NCI-H446 (cell line): ENCODE measurements at places on chromosomes 5 and 9.

DNA sequence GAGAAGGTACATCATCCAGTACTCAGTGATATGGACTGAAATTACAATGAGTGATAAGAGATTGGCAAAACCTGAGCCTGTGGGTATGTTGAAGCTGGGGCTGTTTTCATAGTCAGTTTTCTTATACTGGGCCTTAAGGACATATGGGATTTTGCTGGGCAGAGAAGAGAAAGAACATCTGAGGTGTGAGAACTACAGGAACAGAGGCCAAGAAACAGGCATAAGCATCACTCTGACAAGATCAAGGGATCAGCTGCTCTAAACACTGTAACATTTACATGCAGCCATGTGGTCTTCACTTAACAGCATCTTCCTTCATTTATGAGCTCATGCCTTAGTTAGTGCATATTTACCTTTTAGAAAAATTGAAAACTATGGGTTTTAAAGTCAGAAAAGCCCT lies 220.0 kb downstream of the TRIM36 start:
- DNase-seq: no peak

GRCh38 chr9:75452512-75452911 lies 364.2 kb downstream of the OSTF1 start:
- DNase-seq: no peak

- no peak for DNase-seq
Measured at GRCh38 chr9:15543047-15543813, 9.6 kb upstream of the CCDC171 start.

GRCh38 chr5:150404941-150405816 lies 7.5 kb downstream of the CD74 start:
- DNase-seq: no peak

- DNase-seq: no peak
Measured at GRCh38 chr5:107601076-107601475, 69.7 kb downstream of the EFNA5 start.

- no peak for DNase-seq
Measured at GRCh38 chr9:111052791-111053190, 14.5 kb upstream of the LPAR1 start.

DNA sequence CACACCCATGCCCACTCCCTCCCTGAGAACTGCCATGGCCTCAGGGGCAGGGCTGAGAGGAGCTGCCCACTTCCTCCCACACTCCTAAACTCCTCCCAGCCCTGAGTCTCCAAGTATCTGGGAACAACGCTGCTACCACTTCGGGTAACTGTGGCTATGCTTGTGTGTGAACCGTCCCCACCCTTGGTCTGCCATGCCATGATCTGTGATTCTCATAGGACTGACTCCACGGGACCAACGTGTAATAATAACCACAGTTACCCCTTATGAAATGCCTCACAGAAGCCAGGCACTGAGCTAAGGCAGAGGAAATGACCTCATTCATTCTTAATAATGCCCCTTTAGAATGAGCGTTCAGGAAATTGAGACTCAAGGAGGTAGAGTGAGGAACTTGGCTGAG lies 103.9 kb upstream of the SMIM23 start:
- DNase-seq: no peak

DNA sequence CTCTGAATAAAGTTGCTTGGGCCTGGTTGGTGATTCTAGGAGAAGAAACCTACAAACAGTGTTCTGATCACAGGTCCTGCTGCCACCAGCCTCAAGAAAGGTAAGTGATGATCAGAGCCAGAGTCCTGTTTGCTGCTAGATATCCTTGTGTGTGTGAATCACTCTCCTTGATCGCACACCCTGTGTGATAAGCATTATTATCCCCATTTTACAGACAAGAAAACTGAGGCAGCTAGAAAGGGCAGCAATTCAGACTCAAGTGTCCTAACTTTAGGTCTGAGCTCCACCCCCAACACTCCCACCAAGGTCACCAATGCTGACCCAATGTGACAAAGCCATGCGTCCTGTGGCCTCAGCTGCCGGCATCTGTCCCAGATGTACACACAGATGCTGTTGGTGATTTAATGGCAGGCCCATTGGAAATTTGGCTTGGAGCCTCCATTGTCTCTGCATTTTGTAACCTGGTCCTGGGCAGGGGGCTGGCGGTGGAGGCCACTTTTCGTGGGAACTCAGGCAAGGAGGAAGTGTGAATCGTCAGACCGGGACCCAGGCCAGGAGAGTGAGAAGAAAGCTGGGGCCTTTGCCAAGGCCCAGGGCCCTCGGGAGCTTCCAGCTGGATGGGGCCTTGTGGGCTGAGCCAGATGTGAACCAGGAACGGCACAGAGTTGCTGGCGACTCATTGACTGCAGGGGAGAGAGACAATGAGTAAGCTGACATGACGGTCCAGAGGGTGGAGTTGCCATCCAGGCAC lies 29.8 kb upstream of the GGTA1 start:
- peak; percentile 18 for DNase-seq

DNA sequence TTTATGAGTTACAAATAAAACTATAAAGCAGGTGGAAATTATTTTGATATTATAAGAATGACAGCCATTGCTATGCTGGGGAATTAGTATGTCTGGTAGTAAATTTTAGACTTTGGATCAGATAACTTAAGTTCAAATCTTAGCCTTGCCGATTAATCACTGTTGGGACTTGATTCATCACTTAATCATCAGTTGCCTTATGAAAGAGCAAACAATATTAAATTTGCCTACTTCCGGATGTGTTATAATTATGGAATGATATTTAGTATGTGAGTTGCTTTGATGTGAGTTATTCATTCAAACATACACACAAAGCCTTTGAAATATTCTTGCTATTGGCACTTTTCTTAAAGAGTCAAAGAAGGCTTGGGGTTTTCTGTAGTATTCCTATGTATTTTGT lies 717.7 kb downstream of the BRINP1 start:
- DNase-seq: no peak

DNA sequence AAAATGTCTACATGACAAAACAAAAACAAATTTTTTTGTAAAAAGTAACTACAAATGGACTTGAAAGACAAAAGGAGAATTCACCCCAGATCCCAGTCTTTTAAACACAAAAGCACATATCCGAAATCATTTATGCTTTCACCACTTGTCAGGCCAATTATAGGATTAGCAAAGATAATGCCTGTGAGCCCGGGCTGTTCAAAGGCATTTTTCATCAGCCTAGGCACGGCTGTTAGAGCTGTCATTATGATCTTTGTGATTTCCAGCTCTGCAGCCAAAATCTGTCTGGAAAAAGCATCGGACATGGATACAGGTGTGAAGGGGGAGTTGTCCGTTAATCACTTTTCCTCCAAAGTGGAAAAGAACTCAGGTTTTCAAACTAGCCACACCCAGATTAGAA lies 23.6 kb upstream of the RAB14 start:
- no peak for DNase-seq

DNA sequence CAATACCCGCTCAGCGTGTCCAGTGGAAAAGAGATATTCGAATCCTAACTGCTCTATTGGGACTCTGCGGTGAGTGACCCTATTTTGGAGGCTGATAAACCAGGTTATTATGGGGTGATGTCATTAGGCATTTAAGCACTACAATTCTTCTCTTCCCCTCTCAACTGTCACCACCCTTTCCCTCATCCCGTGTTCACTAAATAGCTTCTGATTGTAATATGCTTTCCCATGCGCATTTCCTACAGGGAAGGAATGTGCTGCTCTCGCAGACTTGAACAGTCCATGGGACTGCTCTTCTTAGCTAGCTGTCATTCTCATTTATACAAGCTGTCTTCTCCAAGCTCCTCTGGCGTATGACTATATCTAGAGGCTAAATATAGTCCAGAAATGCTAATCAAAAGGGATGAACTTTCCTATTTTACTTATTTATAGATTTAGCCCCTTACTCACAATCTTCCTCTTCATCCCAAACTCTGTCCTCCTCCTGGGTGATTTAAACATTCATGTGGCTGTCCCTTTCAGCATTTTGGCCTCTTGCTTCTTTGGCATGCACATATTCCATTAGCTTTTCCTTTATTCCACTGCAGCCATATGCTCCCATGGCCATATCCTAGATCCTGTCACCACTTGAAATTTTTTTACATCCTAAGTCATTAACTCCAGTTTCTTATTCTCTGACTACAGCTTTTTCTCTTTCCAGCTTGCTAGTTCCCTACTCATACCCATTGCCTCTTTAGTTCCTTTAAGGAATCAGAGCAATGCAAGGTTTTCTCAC lies 39.6 kb upstream of the CSNK1G3 start:
- no peak for DNase-seq

DNA sequence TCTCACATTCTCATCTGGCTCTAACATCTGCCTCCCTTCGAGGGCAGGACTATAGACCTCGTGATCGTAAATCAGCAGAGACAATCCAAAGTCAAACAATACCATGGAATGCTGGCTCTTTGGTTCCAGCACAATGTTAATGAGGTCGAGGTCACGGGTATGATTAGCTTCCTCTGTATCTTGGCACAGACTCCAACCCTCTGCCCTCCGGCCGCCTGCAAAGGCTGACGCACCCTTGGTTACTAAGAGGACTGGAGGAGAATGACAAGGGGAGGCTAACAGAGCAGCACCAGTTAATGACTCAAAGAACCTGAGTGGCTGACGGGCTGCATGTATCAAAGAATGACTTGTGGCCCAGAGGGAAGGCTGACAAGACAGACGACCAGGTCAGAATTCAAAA lies 10.1 kb downstream of the LHFPL2 start:
- no peak for DNase-seq

DNA sequence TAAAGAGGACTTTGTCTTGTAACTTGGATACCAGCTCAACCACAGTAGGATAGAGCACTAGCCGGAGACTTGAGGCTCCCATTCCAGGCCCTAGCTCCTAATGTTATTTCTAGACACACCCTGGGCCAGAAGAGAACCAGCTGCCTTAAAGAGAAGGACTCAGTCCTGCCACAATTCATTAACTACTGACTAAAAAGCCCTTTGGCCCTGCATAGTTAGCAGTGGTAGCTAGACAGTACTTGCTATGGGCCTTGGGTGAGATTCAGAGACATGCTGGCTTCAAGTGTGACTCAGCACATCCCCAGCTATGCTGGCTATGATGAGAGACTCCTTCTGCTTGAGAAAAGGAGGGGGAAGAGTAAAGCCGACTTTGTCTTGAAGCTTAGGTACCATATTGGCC lies 47.3 kb downstream of the TMEM167A start:
- no peak for DNase-seq

GRCh38 chr9:86600977-86601376 lies 246.8 kb upstream of the TUT7 start:
- DNase-seq: no peak
